ENCODE measurements at places on chromosomes 11 and 22.

GRCh38 chr11:126956635-126957034, 43.9 kb downstream of the KIRREL3 start:
- DNase-seq: no peak

GRCh38 chr11:1323774-1324173, 14.3 kb upstream of the TOLLIP start:
- DNase-seq: no peak

- no peak for DNase-seq
Measured at GRCh38 chr11:72162891-72163492, 27.5 kb downstream of the FOLR3 start.

GRCh38 chr22:49447837-49448236, 379.8 kb downstream of the BRD1 start:
- no peak for DNase-seq

Data from stimulated activated CD4-positive, alpha-beta T cell treated with anti-CD3 and anti-CD28 coated beads, TNF-alpha, amount 100 ng/mL, for 1 hour (primary cell).